Tibial nerve (tissue), 4 donors: ENCODE measurements at places on chromosomes 6 and 20. TPM values are rescaled to one million over a fixed set of nuclear protein-coding genes. Genes with fewer than 3 reads are reported as not detected.
A peak's percentile ranks its signal among the peaks of the same experiment; 100 is the strongest.

DNA sequence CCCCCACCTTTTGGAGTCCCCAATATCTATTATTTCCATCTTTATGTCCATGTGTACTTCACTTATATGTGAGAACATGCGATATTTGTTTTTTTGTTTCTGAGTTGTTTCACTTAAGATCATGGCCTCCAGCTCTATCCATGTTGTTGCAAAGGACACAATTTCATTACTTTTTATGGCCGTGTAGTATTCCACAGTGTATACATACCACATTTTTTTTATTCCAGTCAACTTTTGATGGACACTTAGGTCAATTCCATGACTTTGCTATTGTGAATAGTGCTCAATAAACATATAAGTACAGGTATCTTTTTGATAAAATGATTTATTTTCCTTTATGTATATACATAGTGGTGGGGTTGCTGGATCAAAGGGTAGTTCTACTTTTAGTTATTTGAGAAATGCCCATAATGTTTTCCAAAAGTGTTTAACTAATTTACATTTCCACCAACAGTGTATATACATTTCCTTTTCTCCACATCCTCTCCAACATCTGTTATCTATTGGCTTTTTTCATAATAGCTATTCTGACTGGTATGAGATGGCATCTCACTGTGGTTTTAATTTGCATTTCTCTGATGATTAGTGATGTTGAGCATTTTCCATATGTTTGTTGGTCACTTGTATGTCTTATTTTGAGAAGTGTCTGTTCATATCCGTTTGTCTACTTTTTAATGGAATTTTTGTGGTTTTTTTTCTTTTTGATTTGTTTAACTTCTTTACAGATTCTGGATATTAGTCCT is 34.0 kb upstream of the COL10A1 start:
- H3K36me3 ChIP-seq, result no peaks in the 10 kb centered on the region
- no peak overlapping the region for H3K27ac ChIP-seq
- H3K4me3 ChIP-seq, result no peak overlapping the region

GRCh38 chr6:107600936-107601335 is 111.0 kb downstream of the SOBP start:
- no peak overlapping the region for H3K4me3 ChIP-seq
- no peaks in the 10 kb centered on the region for H3K4me1 ChIP-seq
- no peaks in the 10 kb centered on the region for H3K36me3 ChIP-seq
- no peak overlapping the region for H3K27ac ChIP-seq

- peaks cover 79% of the 10 kb centered on the region for H3K4me1 ChIP-seq
- H3K4me3 ChIP-seq, result no peak overlapping the region
- DNase-seq, result no peak
- H3K27me3 ChIP-seq, result no peaks in the 10 kb centered on the region
- no peak overlapping the region for H3K27ac ChIP-seq
Measured at GRCh38 chr6:41551857-41552256, 5.7 kb downstream of the FOXP4 start.

GRCh38 chr20:19991308-19991707 is 25.9 kb upstream of the NAA20 start:
- H3K4me1 ChIP-seq, result peaks cover 97% of the 10 kb centered on the region
- no peak overlapping the region for H3K4me3 ChIP-seq
- no peak overlapping the region for H3K27ac ChIP-seq
- H3K27me3 ChIP-seq, result no peaks in the 10 kb centered on the region
- no peaks in the 10 kb centered on the region for H3K36me3 ChIP-seq

DNA sequence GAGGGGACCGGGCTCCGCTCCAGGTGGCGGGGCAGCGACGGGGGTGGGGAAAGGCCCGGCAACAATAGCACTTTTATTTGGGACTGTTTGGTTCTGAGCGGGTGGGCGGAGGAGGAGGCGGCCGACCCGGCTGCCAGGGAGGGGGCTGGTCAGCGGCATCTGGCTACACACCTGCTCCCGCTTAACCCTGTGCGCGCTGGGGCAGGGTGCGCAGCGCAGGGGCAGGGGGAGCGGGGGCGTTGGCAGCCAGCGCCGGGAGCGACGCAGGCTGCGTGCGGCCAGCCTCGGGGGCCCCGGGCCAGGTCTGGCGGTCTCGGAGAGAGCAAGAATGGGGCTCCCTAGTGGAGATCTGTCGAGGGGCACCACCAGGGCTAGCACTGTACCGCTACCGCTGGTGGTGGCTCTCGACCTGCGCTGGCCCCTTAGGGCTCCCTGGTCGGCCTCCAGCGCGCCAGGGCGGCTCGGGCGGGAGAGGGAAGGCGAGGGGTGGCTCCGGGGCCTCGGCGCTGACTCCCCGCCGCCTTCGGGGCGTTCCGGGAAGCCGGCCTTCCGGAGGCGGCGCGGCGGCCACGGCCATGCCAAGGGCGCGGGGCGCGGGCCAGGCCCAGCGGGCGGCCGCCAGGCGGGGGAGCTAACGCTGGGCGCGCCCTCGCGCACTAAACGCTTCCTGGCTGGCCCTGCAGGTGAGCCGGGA is 92.4 kb downstream of the NCR2 start:
- H3K4me3 ChIP-seq, result peak overlapping the region; percentile 42
- H3K4me1 ChIP-seq, result no peaks in the 10 kb centered on the region
- no peaks in the 10 kb centered on the region for H3K27me3 ChIP-seq
- no peak for DNase-seq
- peak overlapping the region; percentile 63 for H3K27ac ChIP-seq

- no peaks in the 10 kb centered on the region for H3K36me3 ChIP-seq
- H3K4me3 ChIP-seq, result no peak overlapping the region
- no peak for DNase-seq
- no peaks in the 10 kb centered on the region for H3K27me3 ChIP-seq
- peaks cover 14% of the 10 kb centered on the region for H3K4me1 ChIP-seq
- peak overlapping the region; percentile 38 for H3K27ac ChIP-seq
Measured at GRCh38 chr6:151338651-151339200, 52.6 kb downstream of the ZBTB2 start.

GRCh38 chr6:137801352-137802114 is 65.5 kb upstream of the TNFAIP3 start:
- H3K4me3 ChIP-seq, result no peak overlapping the region
- no peaks in the 10 kb centered on the region for H3K27me3 ChIP-seq

- H3K27ac ChIP-seq, result no peak overlapping the region
- H3K4me3 ChIP-seq, result no peak overlapping the region
- no peaks in the 10 kb centered on the region for H3K4me1 ChIP-seq
- no peaks in the 10 kb centered on the region for H3K27me3 ChIP-seq
Measured at GRCh38 chr20:41714030-41714429, 95.9 kb upstream of the CHD6 start.

DNA sequence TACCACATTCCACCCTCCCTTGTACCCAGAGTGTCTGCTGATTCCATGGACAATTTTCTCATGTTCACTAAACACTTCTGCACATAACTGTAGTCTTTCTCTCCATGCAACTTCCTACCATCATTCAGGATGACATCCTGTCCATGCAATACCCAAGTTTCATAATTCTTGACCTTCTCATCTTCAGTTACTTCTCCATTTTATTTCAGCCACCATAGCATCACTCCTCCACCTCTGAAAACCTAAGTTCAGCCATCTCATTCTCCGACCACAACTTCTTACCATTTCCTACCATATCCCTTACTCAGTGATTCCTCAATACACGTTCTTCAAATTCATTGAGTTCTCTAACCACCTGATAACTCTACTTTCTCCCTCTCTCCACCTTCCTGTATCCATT is 216.5 kb upstream of the TENT5A start:
- no peak overlapping the region for H3K27ac ChIP-seq
- no peak overlapping the region for H3K4me3 ChIP-seq
- DNase-seq, result no peak
- no peaks in the 10 kb centered on the region for H3K4me1 ChIP-seq

DNA sequence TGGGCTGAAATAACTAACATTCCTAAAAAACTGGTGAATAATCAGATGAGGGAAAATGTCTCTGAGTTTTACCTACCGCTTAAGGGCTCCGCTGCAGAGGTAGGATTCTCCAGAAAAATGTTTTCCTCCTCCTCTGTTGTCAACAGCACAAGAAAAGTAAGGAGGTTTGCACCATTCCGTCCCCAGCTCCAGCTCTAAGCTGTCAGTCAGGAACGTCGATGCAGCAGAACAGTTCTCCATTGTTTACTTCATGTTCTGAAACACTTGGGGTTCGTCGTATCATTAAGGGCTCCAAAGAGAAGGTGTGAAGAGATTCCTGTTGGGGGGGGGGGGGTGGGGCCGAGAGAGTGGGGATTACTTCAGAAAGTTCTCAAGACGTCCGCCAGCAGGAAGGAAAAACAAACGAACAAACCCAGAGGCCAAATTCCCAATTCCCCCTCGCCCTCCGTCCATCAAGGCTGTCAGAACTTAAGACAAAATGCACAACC is 734 bp downstream of the MMS22L start:
- no peak for DNase-seq
- H3K4me1 ChIP-seq, result peaks cover 13% of the 10 kb centered on the region
- peak overlapping the region; percentile 82 for H3K4me3 ChIP-seq
- H3K36me3 ChIP-seq, result no peaks in the 10 kb centered on the region

DNA sequence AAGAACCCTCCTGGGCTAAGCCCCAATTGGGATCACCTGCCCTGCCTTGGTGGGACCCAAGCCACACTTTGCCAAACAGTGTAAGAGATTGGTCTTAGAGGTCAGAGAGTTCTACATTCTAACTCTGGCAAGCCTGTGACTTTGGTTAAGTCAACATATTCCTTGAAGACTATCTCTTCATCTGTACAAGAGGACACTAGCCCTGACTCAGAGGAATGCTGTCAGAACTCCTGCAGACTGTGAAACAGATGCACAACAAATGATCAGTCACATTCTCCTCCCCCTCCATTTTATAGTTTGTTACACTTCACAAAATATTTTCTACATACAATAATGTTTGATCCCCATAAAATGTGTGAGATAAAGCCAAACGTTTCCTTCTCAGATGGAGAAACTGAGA is 91.7 kb upstream of the EPB41L1 start:
- H3K27me3 ChIP-seq, result no peaks in the 10 kb centered on the region
- no peak overlapping the region for H3K27ac ChIP-seq
- no peak for DNase-seq
- H3K36me3 ChIP-seq, result no peaks in the 10 kb centered on the region
- H3K4me1 ChIP-seq, result peaks cover 18% of the 10 kb centered on the region

DNA sequence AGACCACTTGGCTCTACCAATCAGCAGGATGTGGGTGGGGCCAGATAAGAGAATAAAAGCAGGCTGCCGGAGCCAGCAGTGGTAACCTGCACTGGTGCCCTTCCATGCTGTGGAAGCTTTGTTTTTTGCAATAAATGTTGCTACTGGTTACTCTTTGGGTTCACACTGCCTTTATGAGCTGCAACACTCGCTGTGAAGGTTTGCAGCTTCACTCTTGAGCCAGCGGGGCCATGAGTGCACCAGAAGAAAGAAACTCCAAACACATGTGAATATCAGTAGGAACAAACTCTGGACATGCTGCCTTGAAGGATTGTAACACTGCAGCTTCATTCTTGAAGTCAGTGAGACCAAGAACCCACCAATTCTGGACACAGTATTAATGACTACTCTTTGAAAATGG is 89.9 kb upstream of the MBOAT1 start:
- no peak overlapping the region for H3K27ac ChIP-seq
- H3K4me1 ChIP-seq, result no peaks in the 10 kb centered on the region
- H3K27me3 ChIP-seq, result no peaks in the 10 kb centered on the region
- no peaks in the 10 kb centered on the region for H3K36me3 ChIP-seq
- DNase-seq, result no peak

DNA sequence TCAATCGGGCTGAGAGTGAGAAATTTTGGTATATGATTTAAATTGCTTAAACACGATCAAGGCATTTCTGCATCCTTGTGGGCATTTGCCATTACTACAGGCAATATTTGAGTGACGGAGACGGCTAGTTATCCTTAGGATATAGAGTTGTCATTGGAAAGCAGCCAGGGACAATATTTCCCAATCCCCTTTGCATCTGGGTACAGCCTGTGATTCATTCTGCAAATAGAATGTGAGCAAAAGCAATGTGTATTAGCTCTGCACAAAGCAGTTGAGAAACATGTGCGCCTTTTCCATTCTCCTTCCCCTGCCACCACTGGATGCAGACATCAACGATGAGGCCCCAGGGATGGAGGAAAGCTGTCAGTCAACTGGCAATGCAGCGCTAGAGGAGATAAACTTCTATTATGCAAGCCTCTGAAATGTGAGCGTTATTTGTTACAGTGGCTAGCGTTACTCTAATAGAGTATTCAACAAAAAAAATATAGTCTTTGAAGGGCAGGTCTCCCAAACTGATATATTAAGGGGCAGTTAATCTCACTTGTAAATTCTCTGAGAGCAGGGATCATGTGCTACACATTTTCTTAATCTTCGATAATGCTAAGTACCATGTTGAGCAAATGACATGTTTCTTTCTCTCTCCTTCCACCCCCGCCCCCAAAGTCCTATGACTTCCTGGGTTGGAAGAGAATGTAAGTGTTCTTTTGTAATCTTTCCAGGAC is 37.1 kb upstream of the NCOA3 start:
- no peaks in the 10 kb centered on the region for H3K4me1 ChIP-seq
- H3K36me3 ChIP-seq, result no peaks in the 10 kb centered on the region
- H3K27ac ChIP-seq, result peak overlapping the region; percentile 73
- DNase-seq, result peak; percentile 94

DNA sequence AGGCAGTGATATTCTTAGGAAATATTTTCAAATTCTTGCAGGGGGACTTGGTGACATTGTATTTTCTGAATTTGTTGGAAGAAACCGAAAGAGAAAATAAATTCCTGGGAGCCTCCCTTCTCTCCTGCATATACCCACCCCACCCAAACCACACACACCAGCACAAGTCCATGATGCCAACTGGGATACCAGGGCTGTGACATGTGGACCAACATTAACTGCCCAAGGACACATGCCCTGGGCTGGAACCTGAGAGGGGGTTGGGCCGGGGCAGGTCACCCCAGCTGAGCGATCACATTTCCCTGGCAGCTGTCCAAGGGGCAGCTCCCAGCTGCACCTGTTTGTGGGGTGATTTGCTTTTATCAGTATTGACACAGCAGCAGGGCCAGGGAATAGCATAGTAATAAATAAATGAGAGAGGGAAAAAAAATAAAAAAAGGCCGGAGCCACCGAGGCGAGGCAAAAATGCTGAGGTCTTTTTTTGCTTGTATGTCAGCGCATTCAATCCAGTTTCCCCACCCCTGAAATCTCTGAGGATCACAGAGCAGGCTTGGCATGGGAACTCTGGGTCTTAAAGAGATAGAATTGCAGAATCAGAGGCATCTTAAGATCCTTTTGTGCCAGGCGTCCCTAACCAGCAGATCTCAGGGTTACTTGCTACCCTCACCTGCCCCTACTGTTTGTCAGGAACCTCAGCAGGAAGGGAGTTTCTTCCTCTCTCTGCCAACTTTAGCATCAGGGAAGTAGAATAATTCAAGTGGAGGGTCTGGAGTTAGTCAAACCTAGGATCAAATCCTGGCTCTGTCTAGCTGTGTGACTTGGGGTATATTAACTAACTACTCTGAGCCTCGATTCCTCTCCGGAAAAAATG is 66.5 kb upstream of the PIM1 start:
- no peaks in the 10 kb centered on the region for H3K36me3 ChIP-seq
- H3K4me3 ChIP-seq, result peak overlapping the region; percentile 4
- DNase-seq, result no peak
- peak overlapping the region; percentile 65 for H3K27ac ChIP-seq
- H3K27me3 ChIP-seq, result no peaks in the 10 kb centered on the region
- H3K4me1 ChIP-seq, result no peaks in the 10 kb centered on the region

Gene MAP1LC3A
- 62.4 TPM for total RNA-seq

Gene PRND
- not detected for total RNA-seq

Gene DEFB132
- total RNA-seq, result not detected

Gene EPHA7
- 2.0 TPM for total RNA-seq

Gene C20orf141
- total RNA-seq, result not detected

Gene ABCF1
- 40.6 TPM for total RNA-seq

Gene TAP2
- total RNA-seq, result 19.9 TPM
